ENCODE measurements at places on chromosomes 3 and 15.

GRCh38 chr3:196082619-196082971 is 705 bp upstream of the TFRC start:
- DNase-seq, result no peak

- DNase-seq, result peak; percentile 53
Observed at GRCh38 chr3:137970914-137971831, 38.8 kb upstream of the CLDN18 start.

- DNase-seq, result no peak
Observed at GRCh38 chr15:72935521-72935920, 116.7 kb upstream of the NEO1 start.

GRCh38 chr15:28953573-28954195 is 67.9 kb downstream of the APBA2 start:
- DNase-seq, result no peak

- DNase-seq, result no peak
Observed at GRCh38 chr3:129605203-129605921, 1.1 kb downstream of the PLXND1 start.

- no peak for DNase-seq
Observed at GRCh38 chr3:25588441-25589103, 76.1 kb downstream of the TOP2B start.

- DNase-seq, result no peak
Observed at GRCh38 chr3:89072642-89073041, 34.8 kb upstream of the EPHA3 start.

DNA sequence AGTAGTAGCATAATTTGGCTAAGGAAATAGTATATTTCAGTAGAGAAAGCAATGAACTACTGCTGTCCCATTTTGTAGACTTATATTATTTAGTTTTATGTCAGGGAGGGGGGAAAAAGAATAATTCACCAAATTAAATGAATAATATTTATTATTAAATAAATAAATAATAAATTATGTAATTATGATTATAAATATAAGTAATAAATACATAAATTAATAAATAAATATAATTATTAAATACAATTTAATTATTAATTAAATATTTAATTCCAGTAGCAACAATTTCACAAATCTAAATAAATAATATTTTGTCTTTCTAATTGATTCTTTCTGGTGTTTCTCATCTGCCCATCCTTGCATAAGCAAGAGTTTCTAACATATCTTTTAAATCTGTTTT is 81.1 kb upstream of the PLSCR4 start:
- DNase-seq, result no peak

Measured in renal cortex interstitium (tissue), 15 donors.